SW 1271 (cell line): ENCODE measurements at places on chromosomes 12 and 14.
A peak's percentile ranks its signal among the peaks of the same experiment; 100 is the strongest.

DNA sequence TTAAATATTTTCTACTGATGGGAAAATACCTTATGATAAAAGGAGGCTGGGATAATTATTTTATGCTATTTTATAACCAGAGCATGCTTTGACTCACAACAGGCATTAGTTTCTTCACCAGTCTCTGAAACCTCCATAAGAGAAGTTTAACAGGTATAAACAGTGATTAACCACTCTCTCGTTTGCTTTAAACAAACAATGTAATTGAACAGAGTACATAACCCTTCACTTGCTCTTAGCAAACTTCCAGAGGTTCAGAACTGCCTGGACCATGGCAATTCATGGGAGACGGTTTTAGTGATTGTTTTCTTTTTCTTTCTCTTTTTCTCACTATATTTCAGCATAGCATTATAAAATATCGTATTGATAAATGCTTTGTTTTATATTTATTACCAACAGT is 35.3 kb downstream of the CFAP251 start:
- DNase-seq, result no peak

DNA sequence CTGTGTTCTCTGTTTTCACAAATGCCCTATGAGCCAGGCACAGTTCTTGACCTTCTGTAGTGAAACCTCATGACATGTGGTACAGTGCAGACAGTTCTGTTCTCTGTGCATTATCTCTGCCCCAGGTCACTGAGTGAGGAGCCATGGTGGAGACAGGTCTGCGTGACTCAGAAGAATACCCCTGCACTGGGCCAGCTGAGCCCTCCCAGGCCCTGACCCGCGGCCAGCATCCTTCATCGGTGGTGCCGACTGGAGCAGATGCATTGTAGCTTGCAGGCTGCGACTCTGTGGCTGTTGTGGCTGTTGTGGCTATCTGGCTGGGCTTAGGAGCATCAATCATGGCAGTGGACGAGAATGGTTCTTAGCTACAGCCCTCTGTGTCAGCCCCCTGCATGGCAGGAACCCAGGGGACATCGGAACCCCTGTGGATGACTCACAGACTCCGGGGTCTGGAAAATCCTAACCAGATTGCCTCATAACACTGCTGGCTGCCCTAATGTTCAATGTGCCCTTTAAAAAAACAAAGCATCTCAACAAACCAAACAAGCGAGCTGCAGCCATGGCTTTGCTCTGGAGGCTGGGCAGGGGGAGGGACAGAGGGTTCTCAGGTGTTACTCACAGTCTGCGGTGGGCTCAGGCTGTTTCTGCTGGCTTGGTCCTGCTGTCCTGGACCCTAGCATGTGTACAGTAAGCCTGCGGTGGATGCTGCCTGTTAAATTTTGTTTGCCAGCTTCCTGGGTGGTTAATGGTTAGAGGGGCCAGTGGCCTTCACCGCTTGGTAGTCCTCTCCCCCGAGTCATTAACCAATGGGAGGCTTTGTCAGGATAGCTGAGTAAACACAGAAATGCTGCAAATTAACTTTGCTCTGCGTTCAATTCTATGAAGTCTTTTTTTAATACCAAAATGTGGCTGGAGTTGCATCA is at the start of gene SERPINA6:
TSS of gene SERPINA6 (minus strand) at position 689 of the 923 bp plus-strand sequence. CDS start 8,688 bp downstream, outside the sequence.
- DNase-seq, result no peak

GRCh38 chr14:102320033-102320660 is 601 bp downstream of the ZNF839 start:
- DNase-seq, result no peak

DNA sequence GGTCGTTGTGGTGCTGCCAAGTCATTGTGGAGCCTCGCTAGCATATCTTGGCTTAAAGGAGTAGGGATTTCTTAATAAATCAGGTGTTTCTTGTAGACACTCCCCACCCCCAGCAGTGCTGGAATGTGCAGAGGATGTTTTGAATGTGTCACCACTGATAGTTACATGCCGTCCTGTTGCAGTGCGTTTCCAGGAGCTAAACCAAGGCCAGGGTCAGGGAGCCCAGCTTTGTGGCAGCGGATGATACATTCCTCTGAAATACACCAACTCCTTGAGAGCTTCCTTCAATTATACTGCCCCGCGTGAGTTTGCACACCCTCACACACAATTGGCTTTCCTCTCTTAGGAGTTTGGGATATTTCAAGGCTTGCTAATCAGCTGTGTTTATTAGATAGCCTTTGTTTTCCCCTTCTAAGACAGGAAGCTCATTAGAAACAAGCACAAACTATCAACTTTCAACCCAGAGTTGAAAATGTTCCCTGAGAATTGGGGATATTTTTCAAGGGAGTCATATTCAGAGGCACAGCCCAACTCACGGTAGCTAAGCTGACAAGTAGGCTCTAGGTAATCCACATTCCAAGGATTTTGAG is 154.9 kb downstream of the C12orf75 start:
- DNase-seq, result peak; percentile 3

- no peak for DNase-seq
Measured at GRCh38 chr14:85644211-85644610, 114.3 kb downstream of the FLRT2 start.

DNA sequence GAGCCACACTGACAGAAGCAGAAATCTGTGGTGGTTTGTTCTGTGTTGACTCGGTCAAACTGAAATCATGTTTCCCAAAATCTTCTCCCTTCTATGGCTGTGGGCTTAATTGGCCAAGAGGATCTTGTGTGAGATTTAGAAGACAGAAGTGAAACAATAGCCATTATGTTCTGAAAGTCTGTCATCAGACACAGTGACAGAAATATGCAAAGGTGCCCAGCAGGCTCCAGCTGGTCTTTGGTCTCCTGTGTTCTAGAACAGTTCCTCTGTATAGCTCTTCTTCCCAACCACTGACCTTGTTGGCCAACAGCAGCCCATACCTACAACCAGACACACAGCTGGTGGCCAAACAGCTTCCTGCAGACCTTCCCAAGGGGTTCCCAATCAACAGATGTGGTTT is 25.0 kb upstream of the COCH start:
- DNase-seq, result no peak

DNA sequence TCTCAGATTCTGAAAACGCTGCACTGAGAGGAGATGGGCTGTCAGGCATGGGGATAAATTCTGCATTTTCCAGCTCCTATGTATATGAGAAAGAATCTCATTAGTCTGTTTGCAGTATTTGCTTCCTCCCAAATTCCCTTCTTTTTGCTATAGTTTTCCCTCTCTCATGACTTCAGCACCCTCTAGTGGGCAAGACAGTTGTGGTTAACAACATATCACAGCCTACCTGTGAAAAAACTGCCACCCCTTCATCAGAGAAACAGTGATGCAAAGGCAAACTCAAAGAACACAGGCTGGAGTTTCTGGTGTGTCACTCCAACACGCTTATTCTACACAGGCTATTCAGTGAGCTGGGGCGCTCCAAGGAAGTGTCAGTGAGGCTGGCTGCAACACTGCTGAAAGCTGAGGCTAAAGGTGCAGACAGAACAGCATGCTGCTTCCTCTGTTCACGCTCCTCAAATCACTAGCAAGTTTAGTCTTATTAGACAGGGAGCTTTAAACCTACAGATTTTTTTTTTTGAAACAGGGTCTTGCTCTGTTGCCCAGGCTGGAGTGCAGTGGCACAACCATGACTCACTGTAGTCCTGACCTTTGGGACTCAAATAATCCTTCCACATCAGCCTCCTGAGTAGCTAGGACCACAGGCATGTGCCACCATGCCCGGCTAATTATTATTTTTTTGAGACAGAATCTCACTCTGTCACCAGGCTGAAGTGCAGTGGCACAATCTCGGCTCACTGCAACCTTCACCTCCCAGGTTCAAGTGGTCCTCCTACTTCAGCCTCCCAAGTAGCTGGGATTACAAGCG is 19.3 kb downstream of the ZC2HC1C start:
- DNase-seq, result peak; percentile 57

DNA sequence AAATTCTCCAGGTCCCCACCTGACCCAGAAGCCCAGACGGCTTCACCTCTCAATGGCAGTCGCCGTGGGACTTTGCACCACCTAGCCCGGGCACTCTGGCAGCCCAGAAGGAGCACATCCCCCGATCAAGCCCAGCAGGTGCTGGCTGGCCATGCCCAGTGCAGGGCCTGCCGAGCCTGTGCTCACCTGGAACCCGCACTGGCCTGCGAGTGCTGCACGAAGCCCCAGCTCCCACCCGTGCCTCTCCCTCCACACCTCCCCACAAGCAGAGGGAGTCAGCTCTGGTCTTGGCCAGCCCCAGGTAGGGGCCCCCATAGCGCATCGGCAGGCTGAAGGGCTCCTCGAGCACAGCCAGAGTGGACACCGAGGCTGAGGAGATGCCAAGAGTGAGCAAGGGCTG is 144.5 kb downstream of the NUBPL start:
- no peak for DNase-seq

DNA sequence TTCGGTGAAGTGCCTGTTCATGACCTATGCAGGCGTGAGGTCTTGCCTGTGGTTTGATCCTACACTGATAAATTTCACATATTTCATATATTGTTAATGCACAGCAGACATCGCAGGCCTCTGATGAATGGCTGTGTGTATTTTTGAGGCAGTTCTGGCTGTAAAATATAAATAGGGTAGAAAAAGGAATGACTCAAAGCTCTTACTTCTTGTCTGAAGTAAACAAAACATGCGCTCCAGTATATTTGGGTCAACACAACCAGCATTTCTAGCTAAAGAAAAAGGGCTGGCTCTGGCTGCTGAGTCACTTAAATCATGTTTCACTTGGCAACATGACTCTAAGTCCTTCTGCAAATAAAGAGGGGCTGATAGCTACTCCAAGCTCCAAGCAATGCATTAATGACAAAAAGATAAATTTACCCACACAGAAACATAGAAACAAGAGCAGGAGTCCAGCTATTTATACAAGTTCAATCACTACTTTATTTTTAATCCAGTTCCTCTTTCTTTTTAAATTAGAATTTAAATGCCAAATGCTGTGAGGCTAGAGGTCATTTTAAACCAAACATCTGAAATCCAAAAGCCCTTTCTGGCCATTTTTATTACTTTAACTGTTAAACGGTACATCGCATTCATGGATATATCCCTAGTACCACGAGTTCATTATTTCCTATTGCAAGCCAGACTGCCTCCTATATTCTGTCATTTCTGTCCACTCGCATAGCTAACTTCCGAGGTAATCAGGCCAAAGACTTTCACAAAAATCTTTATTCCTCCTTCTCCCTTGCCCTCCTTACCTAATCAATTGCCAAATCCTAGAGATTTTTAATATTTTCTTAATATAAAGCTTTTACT is 54.3 kb upstream of the TMCC3 start:
- no peak for DNase-seq

DNA sequence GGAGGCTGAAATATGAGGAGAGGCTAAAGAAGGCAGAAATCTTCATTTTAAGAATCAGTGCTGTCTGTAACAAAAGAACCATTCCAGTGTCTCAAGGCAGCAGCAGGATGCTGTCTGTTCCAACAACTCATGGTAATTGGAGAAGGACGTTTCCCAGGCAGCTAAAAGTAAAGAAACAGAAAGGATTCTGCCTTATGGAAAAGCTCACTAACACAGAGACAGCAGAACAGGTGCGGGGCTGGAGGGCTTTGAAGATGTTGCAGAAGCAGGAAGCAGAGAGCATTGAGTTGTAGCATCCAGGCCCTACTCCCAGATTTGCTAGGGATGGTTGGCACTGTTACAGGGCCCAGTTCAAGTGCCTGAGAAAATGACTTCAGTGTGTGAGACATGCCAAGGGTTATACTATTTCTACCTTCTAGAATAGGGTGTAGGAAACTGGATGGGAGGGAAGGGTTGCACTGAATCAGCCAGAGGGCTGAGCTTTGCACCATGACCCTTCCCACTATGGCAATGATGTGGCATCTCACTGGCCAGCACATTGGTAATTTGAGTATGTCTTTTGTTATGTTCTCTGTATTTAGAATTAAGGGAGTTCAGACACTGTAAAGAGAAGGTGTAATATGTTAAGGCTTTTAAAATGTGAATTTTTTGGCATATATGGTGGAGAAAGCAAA is 160.0 kb upstream of the FBXO33 start:
- DNase-seq, result no peak

DNA sequence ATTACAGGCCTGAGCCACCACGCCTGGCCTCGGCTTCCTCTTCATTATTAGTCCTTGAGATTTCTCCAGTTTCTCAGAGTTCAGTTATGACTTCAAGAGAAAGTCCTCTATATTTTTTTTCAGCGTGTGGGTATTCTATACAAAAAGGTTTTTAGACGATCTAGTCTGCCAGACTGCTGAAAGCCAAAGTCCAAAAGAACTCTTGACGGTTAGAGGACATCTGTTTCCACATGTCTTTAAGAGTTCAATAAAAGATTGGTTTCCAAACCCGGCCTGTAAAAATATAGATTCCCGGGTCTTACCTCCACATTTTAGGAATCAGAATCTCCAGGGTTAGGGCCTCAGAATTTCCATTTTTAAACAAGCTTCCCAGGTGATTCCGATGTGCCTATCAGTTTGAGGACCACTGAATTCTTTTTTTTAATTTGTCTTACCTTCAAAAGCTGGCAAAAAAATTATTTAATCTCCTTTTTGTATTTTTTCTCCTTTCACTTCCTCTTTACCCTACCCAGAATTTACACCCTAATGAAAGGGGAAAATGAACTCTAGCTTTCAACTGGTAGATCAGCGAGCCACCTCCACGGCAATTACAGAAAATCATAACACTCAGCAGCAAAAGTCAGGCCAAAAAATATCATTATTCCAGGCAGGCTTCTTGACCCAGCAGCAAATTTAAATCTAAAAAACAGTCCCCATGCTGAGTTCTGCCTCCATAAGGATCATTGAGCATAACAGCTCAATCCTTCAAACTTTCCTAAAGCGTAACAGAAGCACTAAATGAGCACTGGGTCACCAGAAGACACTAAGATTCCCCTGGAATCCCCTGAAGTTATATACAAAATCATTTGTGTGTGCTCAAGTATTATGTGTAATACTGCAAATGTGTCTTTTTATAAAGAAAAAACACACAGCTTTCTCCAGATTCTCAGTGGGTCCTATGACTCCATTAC is 8.7 kb downstream of the NT5DC3 start:
- DNase-seq, result no peak

DNA sequence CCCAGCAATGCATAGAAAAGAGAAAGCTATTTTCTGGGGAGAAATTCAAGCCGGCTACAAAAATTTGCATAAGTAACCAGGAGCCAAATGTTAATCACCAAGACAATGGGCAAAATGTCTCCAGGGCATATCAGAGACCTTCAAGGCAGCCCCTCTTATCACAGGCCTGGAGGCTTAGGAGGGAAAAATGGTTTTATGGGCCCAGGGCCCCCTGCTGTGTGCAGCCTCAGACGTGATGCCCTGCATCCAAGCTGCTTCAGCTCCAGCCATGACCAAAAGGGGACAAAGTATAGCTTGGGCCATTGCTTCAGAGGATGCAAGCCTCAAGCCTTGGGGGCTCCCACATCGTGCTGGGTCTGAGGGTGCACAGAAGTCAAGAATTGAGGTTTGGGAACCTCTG is 15.8 kb downstream of the TMEM233 start:
- no peak for DNase-seq

DNA sequence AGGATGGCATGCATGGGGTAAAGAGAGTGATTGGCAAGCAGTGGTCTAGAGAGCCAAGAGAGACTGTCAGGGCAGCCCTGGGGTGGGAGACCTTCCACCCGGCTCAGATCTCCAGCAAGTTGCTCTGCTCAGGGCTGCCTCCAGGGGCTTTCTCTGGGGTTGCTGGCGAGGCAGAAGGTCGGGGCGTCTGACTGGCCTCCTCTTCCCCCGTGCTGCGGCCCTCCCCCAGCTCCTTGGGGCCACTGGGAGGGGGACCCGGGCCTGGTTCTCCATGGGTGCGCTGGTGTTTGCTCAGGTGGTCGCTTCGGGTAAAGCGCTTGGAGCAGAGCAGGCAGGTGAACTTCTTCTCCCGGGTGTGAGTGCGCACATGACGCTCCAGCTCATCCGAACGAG is 6.6 kb upstream of the AAAS start:
- DNase-seq, result no peak
